ENCODE measurements at places on chromosomes 4 and X.

GRCh38 chrX:24184018-24184417 lies 34.5 kb downstream of the ZFX start:
- DNase-seq = no peak

- DNase-seq = no peak
Observed at GRCh38 chr4:64756016-64756415, 346.8 kb upstream of the TECRL start.

- DNase-seq = no peak
Observed at GRCh38 chrX:65508851-65509250, 25.7 kb downstream of the LAS1L start.

GRCh38 chr4:51825341-51825740 lies 17.6 kb upstream of the DCUN1D4 start:
- DNase-seq = no peak

DNA sequence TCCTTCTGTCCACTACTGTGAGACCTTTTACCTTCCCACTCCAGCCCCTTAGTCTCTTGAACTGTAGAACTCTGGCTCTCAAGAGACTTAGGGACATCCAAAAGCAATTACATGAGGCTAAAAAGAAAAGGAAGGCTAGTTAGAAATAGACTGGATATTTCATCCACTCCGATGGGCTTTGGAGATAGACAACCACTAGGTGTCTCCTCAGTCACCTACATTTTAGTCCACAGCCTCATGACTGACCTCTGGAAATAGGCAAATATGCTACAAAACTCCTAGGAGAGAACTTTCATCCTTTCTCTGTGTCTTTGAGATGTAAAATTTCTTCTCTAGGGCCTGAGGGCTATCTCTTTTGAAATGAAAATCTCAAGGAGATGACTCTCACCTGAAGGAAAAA lies 45.1 kb upstream of the LAMP2 start:
- DNase-seq = peak; percentile 19

DNA sequence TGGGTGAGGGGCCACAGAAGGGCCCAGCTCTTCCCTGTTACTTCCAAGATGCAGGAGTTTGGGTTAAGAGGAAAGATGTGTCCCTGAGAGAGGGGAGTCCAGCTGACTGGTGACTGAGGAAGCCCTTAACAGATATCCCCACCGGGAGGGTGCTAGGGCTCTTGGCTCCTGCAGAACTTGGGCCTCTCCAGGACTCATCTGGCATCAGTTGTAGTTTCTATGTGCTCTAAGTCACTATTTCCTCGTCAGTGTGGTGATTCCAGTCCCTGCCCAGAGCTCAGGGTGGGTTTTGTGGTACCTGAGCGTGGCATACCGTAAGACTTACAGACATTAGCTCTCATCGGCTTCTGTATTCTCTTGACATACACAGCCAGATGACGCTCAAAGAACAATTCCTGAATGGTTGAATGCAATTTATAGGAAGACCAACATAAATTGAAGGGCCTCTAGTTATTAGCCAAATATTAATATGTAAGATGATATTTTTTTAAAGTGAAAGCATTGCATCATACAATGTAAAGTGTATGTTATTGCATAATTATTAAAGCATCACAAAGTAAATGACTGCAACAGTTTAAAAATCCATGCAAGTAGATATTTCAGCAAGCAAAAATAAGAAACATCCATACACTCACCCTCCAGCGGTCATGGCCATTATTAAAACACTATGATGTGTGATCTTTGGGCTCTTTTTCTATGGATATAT lies 195.5 kb downstream of the PTTG2 start:
- no peak for DNase-seq

- DNase-seq = no peak
Observed at GRCh38 chr4:184536881-184537248, 62.5 kb upstream of the IRF2 start.

GRCh38 chrX:774536-774935 lies 143.9 kb downstream of the SHOX start:
- no peak for DNase-seq

DNA sequence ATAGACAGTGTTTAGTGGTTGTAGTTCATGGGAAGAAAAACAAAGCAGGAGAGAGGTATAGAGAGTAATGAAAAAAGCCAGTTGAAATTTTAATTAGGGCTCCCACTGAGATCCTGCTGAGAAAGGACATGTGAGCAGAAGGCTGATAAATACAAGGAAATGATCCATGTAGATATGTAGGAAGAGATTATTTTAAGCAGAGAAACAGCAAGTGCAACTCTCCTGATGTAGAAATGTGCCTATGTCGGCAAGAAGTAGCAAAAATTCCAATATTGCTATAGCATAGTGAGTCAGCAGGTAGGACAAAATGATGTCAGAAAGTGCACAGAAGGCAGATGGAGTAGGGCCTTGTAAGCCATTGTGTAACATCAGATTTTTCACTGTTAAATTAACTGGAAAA lies 1027.3 kb downstream of the PCDH18 start:
- DNase-seq = peak; percentile 82

DNA sequence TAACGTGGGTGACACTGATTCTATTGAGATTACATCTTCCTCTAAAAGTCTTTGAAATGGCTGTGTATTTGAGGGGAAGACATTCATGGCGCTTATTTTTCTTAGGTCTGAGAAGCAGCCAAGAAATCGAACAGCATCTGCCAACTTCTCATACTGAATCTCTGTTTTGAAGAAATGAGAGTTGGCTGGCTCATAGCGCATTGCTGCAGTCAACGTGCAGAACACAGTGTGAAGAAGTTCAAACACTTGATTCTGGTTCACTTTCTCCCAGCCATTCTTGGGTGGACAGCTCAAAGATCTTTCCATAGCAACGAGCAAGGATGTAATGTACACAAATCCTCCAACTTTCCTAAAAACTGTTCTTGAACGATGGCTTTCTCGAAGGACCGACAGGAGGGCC lies 156.5 kb downstream of the WDFY3 start:
- DNase-seq = no peak

- DNase-seq = no peak
Observed at GRCh38 chrX:13863324-13863723, 46.4 kb upstream of the GPM6B start.

GRCh38 chr4:27921231-27921630 lies 1060.6 kb downstream of the STIM2 start:
- no peak for DNase-seq

- no peak for DNase-seq
Observed at GRCh38 chr4:62359441-62360155, 1159.5 kb downstream of the ADGRL3 start.

DNA sequence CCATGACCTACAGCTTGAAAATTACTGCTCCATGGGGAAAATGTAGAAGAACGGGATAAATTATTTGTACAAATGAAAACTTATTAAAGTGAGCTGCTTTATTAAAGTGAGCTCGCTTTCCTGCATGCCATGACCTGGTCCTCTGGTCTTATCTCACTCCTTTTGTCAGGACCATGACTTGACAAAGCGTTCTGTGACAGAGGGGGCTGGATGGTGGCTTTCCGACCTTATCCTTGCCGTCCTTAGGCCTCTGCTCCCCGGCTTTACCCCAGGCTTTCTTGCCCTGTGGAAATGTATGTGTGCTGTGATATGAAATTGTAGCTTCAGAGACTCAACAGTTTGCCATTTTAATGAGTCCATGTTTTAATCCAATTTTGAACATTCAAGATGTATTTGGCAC lies 44.0 kb upstream of the FBXW7 start:
- DNase-seq = no peak

GRCh38 chrX:65696613-65697012 lies 29.2 kb downstream of the MSN start:
- DNase-seq = no peak

- DNase-seq = no peak
Observed at GRCh38 chrX:5632061-5632614, 596.5 kb downstream of the NLGN4X start.

- no peak for DNase-seq
Observed at GRCh38 chr4:139282065-139282720, 2.2 kb upstream of the MGARP start.

GRCh38 chr4:65033899-65034298 lies 624.6 kb upstream of the TECRL start:
- DNase-seq = peak; percentile 4

DNA sequence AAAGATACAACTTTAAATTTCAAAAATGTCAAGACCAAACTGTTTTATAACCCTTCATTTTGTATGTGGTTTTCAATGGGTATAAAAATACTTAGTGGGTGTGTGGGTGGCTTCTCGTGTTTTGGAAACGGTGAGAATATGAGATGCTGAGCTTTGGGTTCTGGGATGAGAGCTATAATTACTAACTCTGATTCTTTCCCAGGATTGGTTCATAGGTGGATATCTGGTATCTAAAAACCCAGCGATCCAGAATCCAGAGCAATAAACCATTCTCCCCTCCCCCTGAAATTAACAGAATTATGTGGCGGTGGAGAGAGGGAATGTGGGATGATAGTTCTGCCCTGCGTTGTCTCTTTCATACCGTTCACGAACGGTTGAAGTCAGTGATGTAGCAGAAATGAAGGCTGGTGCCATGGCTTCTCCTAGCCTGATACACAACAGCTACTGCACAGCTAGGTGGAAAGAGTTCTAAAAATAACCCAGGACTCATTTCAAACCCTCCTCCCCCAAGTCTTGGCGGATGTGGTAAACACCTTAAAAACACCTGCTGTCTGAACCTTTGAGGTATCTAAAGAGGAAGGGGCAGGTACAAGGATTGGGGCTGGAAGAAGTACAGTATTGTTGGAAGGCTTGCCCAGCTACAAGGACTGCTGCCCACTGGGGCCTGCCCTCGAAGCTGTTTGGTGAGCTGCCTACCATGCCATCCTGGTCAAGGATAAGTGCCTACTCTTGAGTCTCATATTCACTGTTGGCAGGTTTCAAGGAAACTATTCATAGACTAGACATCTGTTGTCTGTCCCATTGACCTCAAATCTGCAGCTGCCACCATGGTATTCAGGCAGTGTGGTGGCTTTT lies 44.5 kb downstream of the SEPTIN11 start:
- DNase-seq = peak; percentile 9

GRCh38 chr4:138977524-138977923 lies 38.1 kb upstream of the NOCT start:
- DNase-seq = no peak

Data from NCI-H1417 (cell line).